Activated CD8-positive, alpha-beta memory T cell treated with anti-CD3 and anti-CD28 coated beads, Interleukin-2, amount 10 ng/mL, durations not matched to agents 7 days and 5 days (primary cell): ENCODE measurements at places on chromosomes 5 and 9. TPM values are rescaled to one million over a fixed set of nuclear protein-coding genes. Genes with fewer than 3 reads are reported as not detected.

GRCh38 chr9:110140276-110140675 is 67.7 kb downstream of the C9orf152 start:
- H3K36me3 ChIP-seq: peaks cover 8% of the 10 kb centered on the region
- H3K27me3 ChIP-seq: peaks cover 10% of the 10 kb centered on the region
- no peak overlapping the region for H3K4me3 ChIP-seq
- DNase-seq: no peak
- H3K4me1 ChIP-seq: peaks cover 27% of the 10 kb centered on the region

- H3K27me3 ChIP-seq: peaks cover 11% of the 10 kb centered on the region
- no peaks in the 10 kb centered on the region for H3K4me1 ChIP-seq
Measured at GRCh38 chr9:114289571-114290481, 33.1 kb upstream of the ORM1 start.

GRCh38 chr9:134433909-134434882 is 107.9 kb downstream of the RXRA start:
- no peak overlapping the region for H3K4me3 ChIP-seq
- no peaks in the 10 kb centered on the region for H3K4me1 ChIP-seq

GRCh38 chr9:87641067-87641466 is 84.9 kb upstream of the CTSL start:
- H3K27me3 ChIP-seq: no peaks in the 10 kb centered on the region
- H3K4me3 ChIP-seq: no peak overlapping the region
- no peak for DNase-seq
- no peaks in the 10 kb centered on the region for H3K36me3 ChIP-seq
- no peak overlapping the region for H3K27ac ChIP-seq
- no peaks in the 10 kb centered on the region for H3K4me1 ChIP-seq

GRCh38 chr5:179267671-179268083 is 77.6 kb downstream of the ADAMTS2 start:
- no peak overlapping the region for H3K4me3 ChIP-seq
- H3K36me3 ChIP-seq: no peaks in the 10 kb centered on the region
- no peak for DNase-seq
- no peak overlapping the region for H3K27ac ChIP-seq
- H3K4me1 ChIP-seq: no peaks in the 10 kb centered on the region
- no peaks in the 10 kb centered on the region for H3K27me3 ChIP-seq

DNA sequence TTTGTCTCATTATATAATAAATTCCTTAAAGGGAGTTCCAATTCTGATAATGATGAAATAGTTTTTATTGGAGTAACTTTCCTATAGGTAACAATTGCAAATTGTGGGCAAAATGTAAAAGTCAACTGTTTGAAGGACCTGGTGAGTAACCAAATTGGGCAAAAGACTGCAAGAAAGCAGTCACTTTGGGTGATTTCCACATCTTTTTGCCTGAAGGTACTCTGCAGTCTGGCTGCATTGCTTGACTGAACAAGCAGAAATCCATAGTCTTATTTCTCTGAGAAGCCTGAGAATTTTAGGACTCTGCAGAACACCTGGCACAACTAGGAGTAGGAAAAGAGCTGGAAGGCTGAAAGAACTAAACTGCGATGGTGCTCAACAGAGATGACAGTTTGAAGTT is 114.9 kb downstream of the HOMER1 start:
- no peak overlapping the region for H3K27ac ChIP-seq
- H3K36me3 ChIP-seq: no peaks in the 10 kb centered on the region
- no peaks in the 10 kb centered on the region for H3K4me1 ChIP-seq

GRCh38 chr5:178068293-178068692 is 45.0 kb upstream of the N4BP3 start:
- peaks cover 20% of the 10 kb centered on the region for H3K27me3 ChIP-seq
- no peak overlapping the region for H3K4me3 ChIP-seq
- no peaks in the 10 kb centered on the region for H3K36me3 ChIP-seq
- H3K27ac ChIP-seq: no peak overlapping the region
- peaks cover 2% of the 10 kb centered on the region for H3K4me1 ChIP-seq

Gene KCNV2
- total RNA-seq: not detected

Gene GRIA1
- total RNA-seq: not detected

Gene TNPO1
- total RNA-seq: 89.6 TPM

Gene GM2A
- total RNA-seq: 13.4 TPM
